ENCODE measurements at places on chromosomes 4 and X. TPM values are rescaled to one million over a fixed set of nuclear protein-coding genes. Genes with fewer than 3 reads are reported as not detected.

ERAS gene
- total RNA-seq: not detected

DCTD gene
- total RNA-seq: 85.5 TPM

TRPC5OS gene
- not detected for total RNA-seq

TEX13C gene
- total RNA-seq: not detected

DMRTC1 gene
- not detected for total RNA-seq

DHRSX gene
- 20.5 TPM for total RNA-seq

Measured in bronchus fibroblast of lung (primary cell).